Occipital lobe (tissue), 3 donors: ENCODE measurements at places on chromosomes 5 and 9. TPM values are rescaled to one million over a fixed set of nuclear protein-coding genes. Genes with fewer than 3 reads are reported as not detected.
A peak's percentile ranks its signal among the peaks of the same experiment; 100 is the strongest.

The TMEFF1 gene
- total RNA-seq = 47.6 TPM

DNA sequence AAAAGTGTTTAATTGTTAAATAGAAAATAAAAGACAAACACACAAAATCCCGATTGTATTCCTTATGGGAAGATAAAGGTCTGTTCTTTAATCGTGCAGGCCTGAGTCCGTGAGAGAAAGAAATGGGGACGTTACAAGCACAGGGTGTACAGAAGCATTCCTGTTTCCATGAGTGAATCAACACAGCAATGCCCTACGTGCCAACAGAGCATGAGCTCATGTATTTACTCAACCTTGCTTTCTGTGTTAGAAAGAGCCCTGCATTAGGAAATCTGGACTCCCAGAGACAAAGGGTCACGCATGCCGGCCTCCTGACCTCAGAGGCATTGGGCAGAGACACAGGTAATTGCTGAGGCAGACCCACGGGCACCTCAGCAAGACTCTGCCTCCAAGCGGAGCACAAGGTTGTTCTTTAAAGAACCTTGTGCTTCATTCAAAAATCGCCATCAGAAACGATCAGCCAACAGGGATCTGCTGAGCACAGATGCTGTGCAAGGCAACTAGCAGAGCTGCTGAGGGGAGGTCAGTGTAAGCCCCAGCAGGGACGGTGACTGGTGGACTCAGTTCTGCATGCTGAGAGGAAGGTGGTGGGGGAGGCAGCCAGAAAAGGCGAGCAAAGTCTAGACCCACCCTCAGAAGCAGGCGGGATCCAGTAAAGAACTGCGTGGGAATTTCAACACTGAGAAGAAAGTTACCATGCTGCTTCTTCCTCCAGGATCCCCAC is 101.0 kb downstream of the TLE1 start:
- DNase-seq = no peak

- DNase-seq = peak; percentile 12
These were observed 12.6 kb downstream of the RAPGEF1 start for GRCh38 chr9:131727184-131727759.

- DNase-seq = no peak
These were observed 7.6 kb upstream of the KCNV2 start for GRCh38 chr9:2709645-2710101.

GRCh38 chr5:73968729-73969128 is 342.7 kb downstream of the ARHGEF28 start:
- peak; percentile 21 for DNase-seq
